ENCODE measurements at places on chromosomes 2 and 18. TPM values are rescaled to one million over a fixed set of nuclear protein-coding genes. Genes with fewer than 3 reads are reported as not detected.

DNA sequence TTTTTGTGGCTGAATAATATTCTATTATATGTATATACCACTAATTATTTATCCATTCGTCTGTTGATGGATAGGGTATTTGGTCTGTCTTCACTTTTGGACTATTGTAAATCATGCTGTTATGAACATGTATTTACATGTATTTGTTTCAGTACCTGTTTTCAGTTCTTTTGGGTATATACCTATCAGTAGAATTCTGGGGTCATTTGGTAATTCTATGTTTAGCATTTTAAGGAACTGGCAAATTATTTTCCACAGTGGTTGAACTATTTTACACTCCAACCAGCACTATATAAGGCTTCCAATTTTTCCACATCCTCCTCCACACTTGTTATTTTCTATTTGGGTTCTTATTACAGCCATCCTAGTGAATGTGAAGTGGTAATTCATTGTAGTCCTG, 12.4 kb upstream of the TANK start:
- no peak for DNase-seq

- DNase-seq, result no peak
Observed at GRCh38 chr18:45245091-45245511, 370.2 kb upstream of the SLC14A2 start.

GRCh38 chr2:85760371-85760770, 6.6 kb downstream of the ATOH8 start:
- no peak for DNase-seq

Gene TEX44
- not detected for polyA plus RNA-seq

Gene ADGRF3
- 1.5 TPM for polyA plus RNA-seq

- DNase-seq, result no peak
Observed at GRCh38 chr2:29123617-29124349, 8.6 kb downstream of the CLIP4 start.
